ENCODE measurements at places on chromosomes 2 and 18. TPM values are rescaled to one million over a fixed set of nuclear protein-coding genes. Genes with fewer than 3 reads are reported as not detected.

LYG2 gene
- not detected for total RNA-seq

- H3K4me3 ChIP-seq: no peak overlapping the region
- H3K4me1 ChIP-seq: peaks cover 6% of the 10 kb centered on the region
- H3K27me3 ChIP-seq: no peaks in the 10 kb centered on the region
- no peak for DNase-seq
- H3K27ac ChIP-seq: no peak overlapping the region
- H3K36me3 ChIP-seq: no peaks in the 10 kb centered on the region
These were observed 171.6 kb downstream of the DIS3L2 start for GRCh38 chr2:232133078-232133477.

DNA sequence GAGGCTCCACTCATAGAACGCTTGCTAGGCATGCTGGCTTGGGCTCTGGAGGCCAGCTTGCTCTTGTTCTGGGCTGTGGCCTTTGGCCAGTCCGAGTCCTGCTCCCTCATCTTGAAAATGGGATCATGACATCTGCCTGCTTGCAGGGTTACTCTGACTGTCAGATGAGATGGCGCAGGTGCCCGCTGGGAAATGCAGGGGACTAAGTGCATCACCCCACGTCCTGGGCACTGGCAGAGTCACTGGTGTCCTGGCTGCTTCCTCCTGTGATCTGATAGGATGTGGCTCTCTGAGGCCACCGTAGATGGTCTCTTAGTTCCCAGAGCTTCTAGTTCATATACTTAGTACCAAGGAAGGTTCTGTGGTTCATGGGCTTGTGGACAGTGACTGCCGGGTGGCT is 18.5 kb downstream of the LDLRAD4 start:
- no peaks in the 10 kb centered on the region for H3K36me3 ChIP-seq
- DNase-seq: no peak
- H3K4me1 ChIP-seq: no peaks in the 10 kb centered on the region
- H3K4me3 ChIP-seq: no peak overlapping the region
- H3K27me3 ChIP-seq: no peaks in the 10 kb centered on the region
- H3K27ac ChIP-seq: no peak overlapping the region

GRCh38 chr2:208654056-208654455 is 247.5 kb downstream of the PTH2R start:
- no peak overlapping the region for H3K4me3 ChIP-seq
- no peaks in the 10 kb centered on the region for H3K4me1 ChIP-seq
- H3K27ac ChIP-seq: no peak overlapping the region
- no peaks in the 10 kb centered on the region for H3K36me3 ChIP-seq
- H3K27me3 ChIP-seq: no peaks in the 10 kb centered on the region

- peak; percentile 38 for DNase-seq
- no peaks in the 10 kb centered on the region for H3K36me3 ChIP-seq
- no peaks in the 10 kb centered on the region for H3K4me1 ChIP-seq
- H3K27me3 ChIP-seq: no peaks in the 10 kb centered on the region
- H3K4me3 ChIP-seq: peak within 1 kb of the TSS; percentile 81
These were observed at the start of gene THSD7B for GRCh38 chr2:136765256-136766072. THSD7B (plus strand) TSS chr2:136765545; CDS start chr2:136882179, 116,634 bp downstream.

ACTG2 gene
- 416 TPM for total RNA-seq

DNA sequence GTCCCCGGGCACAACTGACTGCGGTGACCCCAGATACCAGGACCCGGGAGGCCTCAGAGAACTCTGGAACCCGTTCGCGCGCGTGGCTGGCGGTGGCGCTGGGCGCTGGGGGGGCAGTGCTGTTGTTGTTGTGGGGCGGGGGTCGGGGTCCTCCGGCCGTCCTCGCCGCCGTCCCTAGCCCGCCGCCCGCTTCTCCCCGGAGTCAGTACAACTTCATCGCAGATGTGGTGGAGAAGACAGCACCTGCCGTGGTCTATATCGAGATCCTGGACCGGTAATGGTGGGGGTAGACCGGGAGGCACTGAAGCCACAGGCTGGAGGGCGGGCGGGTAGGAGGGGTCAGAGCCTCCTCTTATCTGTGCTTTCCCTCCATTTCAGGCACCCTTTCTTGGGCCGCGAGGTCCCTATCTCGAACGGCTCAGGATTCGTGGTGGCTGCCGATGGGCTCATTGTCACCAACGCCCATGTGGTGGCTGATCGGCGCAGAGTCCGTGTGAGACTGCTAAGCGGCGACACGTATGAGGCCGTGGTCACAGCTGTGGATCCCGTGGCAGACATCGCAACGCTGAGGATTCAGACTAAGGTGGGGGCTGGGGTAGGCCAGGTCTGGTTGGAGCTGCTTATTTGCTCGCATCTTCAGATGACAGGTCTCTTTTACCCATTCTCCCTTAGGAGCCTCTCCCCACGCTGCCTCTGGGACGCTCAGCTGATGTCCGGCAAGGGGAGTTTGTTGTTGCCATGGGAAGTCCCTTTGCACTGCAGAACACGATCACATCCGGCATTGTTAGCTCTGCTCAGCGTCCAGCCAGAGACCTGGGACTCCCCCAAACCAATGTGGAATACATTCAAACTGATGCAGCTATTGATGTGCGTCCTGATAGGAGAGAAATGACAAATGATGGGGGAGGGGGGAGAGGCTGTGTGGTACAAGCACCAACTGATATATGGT is 780 bp downstream of the HTRA2 start:
- H3K27ac ChIP-seq: no peak overlapping the region
- no peaks in the 10 kb centered on the region for H3K27me3 ChIP-seq
- DNase-seq: peak; percentile 85
- H3K4me3 ChIP-seq: peak overlapping the region; percentile 62
- H3K36me3 ChIP-seq: no peaks in the 10 kb centered on the region

- H3K4me1 ChIP-seq: no peaks in the 10 kb centered on the region
- peaks cover 8% of the 10 kb centered on the region for H3K36me3 ChIP-seq
- no peaks in the 10 kb centered on the region for H3K27me3 ChIP-seq
- peak; percentile 67 for DNase-seq
- no peak overlapping the region for H3K4me3 ChIP-seq
- peak overlapping the region; percentile 3 for H3K27ac ChIP-seq
These were observed 6.1 kb downstream of the CTDSP1 start for GRCh38 chr2:218405746-218406208.

DNA sequence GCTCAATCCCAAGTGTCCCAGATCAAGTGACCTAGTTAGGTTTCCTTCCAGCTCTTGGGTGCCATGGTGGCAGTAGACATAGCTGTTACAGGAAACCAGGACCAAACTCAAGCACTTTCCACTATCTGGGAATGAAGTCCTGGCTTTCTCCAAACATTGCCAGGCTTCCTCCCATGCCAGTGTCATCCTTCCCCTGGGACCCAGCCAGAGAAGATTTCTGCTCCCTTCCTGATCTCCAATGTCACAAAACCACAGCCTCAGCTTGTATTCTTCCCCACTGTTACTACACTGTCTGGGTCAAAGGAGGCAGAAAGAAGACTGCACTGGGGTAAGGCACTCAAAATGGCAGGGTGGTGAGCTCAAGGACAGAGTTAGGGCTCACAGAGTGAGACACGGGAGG is 347.1 kb downstream of the TNS1 start:
- no peaks in the 10 kb centered on the region for H3K27me3 ChIP-seq
- no peak overlapping the region for H3K4me3 ChIP-seq
- peak overlapping the region; percentile 21 for H3K27ac ChIP-seq
- no peaks in the 10 kb centered on the region for H3K4me1 ChIP-seq
- no peaks in the 10 kb centered on the region for H3K36me3 ChIP-seq
- DNase-seq: no peak

GRCh38 chr2:43224571-43225092 is 1.8 kb downstream of the ZFP36L2 start:
- H3K27ac ChIP-seq: peak overlapping the region; percentile 71
- H3K36me3 ChIP-seq: peaks cover 10% of the 10 kb centered on the region
- H3K27me3 ChIP-seq: no peaks in the 10 kb centered on the region
- H3K4me3 ChIP-seq: peak overlapping the region; percentile 74
- peak; percentile 85 for DNase-seq

MC4R gene
- total RNA-seq: not detected

- H3K27me3 ChIP-seq: no peaks in the 10 kb centered on the region
- H3K4me1 ChIP-seq: no peaks in the 10 kb centered on the region
These were observed 435.8 kb upstream of the MEIS1 start for GRCh38 chr2:65999103-65999502.

UGT1A10 gene
- not detected for total RNA-seq

DNA sequence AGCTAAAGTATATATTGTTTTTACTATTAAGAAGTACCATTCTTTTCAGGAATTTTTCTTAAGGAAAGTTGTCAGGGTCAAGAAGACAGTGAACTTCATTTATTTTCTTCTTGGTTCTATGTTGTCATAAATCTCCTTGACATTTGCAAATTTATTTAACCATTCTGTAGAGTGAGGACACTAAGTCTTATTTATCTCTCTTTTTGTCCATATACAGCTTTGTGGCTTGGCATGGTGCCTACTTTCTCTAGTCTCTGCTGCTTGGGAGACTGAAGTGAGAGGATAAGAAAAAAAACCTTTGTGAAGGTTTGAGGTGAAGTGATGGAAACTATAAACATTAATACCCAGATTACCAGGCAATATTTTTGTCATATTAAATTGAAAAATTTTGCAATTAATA is 1389.4 kb downstream of the SUCLG1 start:
- no peak overlapping the region for H3K27ac ChIP-seq
- no peaks in the 10 kb centered on the region for H3K4me1 ChIP-seq
- no peak for DNase-seq
- H3K4me3 ChIP-seq: no peak overlapping the region
- H3K27me3 ChIP-seq: no peaks in the 10 kb centered on the region

DNA sequence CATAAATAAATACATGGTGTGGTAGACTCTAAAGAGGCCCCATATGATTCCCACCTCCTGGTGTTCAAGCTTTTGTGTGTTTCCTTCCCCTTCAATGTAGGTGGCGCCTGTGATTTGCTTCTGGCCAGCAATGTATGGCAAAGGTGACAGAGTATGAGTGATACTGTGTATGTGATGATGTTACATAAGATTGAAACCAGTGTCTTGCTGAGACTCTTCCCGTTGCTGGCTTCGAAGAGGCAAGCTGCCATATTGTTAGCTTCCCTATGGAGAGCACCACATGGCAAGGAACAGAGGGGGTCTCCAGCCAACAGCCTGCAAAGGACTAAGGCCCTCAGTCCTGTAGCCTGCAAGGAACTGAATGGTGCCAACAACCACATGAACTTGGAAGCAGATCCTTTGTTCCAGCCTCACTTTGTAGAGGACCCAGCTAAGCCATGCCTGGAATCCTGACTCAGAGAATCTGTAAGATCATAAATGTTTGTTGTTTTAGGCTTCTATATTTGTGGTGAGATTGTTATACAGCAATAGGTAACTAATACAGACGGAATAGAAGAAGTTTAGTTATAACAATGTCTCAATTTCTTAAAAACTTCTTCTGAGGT is 1.7 kb upstream of the SMAD4 start:
- no peak overlapping the region for H3K4me3 ChIP-seq
- no peaks in the 10 kb centered on the region for H3K36me3 ChIP-seq
- no peaks in the 10 kb centered on the region for H3K27me3 ChIP-seq
- H3K27ac ChIP-seq: no peak overlapping the region
- H3K4me1 ChIP-seq: peaks cover 4% of the 10 kb centered on the region

DNA sequence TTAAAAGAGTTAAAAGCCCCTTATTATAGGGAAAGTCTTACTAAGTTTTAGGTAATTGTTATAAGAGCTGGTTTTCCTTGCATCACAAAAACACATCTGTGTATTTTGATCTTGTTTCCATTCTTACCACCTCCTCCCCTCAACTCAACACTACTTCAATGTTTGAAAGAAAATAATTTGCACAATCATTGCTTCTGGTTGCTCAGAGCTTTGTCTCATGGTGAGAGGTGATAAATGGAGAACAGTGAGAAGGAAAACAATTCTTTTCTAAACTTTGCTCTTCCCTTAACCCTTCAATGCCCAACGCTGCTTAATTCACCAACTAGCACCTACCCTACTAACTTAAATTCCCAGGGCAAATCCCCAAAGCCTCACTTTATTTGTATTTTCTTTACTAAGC is 268.1 kb upstream of the LINC00305 start:
- H3K27ac ChIP-seq: no peak overlapping the region
- H3K36me3 ChIP-seq: no peaks in the 10 kb centered on the region
- no peak overlapping the region for H3K4me3 ChIP-seq
- H3K4me1 ChIP-seq: no peaks in the 10 kb centered on the region
- H3K27me3 ChIP-seq: no peaks in the 10 kb centered on the region
- no peak for DNase-seq

REG1A gene
- total RNA-seq: 6.3 TPM

DNA sequence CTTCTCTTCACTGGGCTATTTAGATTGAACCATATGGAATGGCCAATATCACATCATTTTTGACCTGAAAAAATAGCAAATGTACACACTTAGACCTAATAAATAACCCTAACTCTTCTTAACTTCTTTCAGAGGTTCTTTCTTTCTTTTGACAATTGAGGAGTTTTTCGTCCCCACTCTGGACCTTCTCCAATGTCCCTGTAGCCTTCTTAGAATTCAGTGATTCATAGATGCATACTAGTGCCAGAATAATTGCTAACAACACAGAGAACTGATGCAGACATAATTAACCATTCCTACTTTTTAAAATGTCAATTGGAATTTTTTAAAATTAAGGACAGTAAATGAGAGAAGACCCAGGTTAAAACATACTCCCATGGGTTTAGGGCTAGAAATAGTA is 20.0 kb downstream of the DAPL1 start:
- no peak overlapping the region for H3K4me3 ChIP-seq
- no peaks in the 10 kb centered on the region for H3K27me3 ChIP-seq
- DNase-seq: no peak
- H3K4me1 ChIP-seq: peaks cover 7% of the 10 kb centered on the region
- no peaks in the 10 kb centered on the region for H3K36me3 ChIP-seq
- H3K27ac ChIP-seq: no peak overlapping the region

- H3K4me1 ChIP-seq: no peaks in the 10 kb centered on the region
- H3K4me3 ChIP-seq: no peak overlapping the region
- no peaks in the 10 kb centered on the region for H3K27me3 ChIP-seq
These were observed 317.3 kb upstream of the MGAT5 start for GRCh38 chr2:133936601-133937000.

DNA sequence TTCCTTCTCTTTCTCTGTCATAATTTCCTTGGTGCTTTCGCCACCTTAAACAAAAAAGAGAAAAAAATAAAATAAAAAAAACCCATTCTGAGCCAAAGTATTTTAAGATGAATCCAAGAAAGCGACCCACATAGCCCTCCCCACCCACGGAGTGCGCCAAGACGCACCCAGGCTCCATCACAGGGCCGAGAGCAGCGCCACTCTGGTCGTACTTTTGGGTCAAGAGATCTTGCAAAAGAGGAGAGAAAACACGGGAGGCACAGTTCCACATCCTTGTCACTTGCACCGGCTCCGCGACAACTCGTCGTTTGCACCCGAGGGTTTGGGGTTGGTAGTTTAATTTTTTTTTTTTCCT is 1.8 kb upstream of the SP9 start:
- no peaks in the 10 kb centered on the region for H3K4me1 ChIP-seq
- H3K27me3 ChIP-seq: no peaks in the 10 kb centered on the region
- no peak overlapping the region for H3K4me3 ChIP-seq
- DNase-seq: no peak
- no peaks in the 10 kb centered on the region for H3K36me3 ChIP-seq
- no peak overlapping the region for H3K27ac ChIP-seq

GRCh38 chr2:8513601-8514273 is 168.1 kb upstream of the ID2 start:
- no peak overlapping the region for H3K27ac ChIP-seq
- H3K4me1 ChIP-seq: peaks cover 3% of the 10 kb centered on the region
- H3K27me3 ChIP-seq: no peaks in the 10 kb centered on the region
- no peak for DNase-seq
- H3K36me3 ChIP-seq: no peaks in the 10 kb centered on the region
- no peak overlapping the region for H3K4me3 ChIP-seq

GALNT3 gene
- total RNA-seq: 2.4 TPM
